H7 (cell line): ENCODE measurements at places on chromosomes 5 and 9. TPM values are rescaled to one million over a fixed set of nuclear protein-coding genes. Genes with fewer than 3 reads are reported as not detected.

Gene WWC1
- 11.8 and 15.5 TPM in 2 replicates for total RNA-seq

Gene TMEM171
- total RNA-seq: 2.7 and 4.8 TPM in 2 replicates

DNA sequence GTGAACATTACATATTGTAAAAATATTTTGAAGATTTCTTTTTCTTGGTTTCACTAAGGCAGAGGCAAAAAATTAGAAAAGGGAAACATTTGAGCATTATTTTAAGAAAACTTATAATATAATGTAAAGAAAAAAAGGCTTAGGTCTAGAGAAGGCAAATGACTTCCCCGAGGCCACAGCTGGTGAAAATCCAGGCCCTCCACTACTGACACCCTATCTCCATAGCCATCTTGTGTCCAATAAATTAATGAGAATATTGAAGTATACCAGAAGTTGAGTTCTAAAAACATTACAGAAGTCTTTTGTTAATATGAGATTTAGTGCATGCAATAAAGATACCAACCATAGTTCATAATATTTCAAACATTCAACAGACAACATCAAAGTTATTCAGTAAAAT, 459.9 kb upstream of the RORB start:
- DNase-seq: no peak

GRCh38 chr5:33530183-33531036, 89.6 kb downstream of the TARS1 start:
- peak; percentile 49 for DNase-seq

DNA sequence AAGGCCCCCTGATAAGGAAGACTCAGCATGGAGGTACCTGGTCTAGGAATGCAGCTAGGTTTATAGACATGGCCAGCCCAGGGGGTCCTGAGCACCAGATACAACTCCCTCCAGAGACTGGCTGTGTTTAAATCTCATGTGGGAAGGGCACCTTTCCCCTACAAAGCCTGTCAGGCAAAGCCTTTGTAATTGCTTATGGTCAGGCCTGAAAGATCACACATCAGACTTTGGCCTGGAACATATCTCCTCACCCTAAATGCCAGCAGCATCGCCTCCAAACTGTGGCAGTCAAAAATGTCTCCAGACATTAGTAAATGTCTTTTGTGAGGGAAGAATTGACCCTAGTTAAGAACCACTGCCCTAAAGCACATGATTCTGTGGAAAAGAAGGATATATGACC, 51.6 kb upstream of the MACIR start:
- no peak for DNase-seq

DNA sequence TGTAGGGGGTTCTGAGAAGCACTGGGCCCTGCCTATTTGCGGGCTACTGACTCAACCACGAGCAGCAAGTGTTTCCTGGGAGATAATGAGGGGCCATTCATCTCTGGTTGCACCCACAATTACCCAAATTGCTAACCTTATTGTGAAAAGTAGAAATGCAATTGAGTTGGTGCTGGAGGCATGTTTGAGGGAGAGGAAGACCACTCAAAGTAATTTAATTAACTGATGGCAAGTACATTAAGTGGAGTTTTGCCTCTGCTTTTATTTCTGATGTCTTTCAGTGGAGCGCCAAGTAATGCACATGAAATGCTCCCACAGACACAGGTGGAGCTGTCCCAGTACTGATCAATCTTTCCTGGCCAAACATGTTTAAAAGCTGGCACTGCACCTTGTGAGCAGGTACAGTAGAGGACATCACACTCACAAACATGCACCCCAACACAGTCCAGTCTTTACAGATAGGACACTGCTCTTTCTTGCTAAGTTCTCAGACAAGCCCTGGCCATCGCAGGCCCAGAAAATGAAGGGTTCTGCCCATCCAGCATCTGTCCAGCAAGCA, 195.4 kb downstream of the HSPA4 start:
- no peak for DNase-seq
